HFF-Myc (cell line): ENCODE measurements at places on chromosomes 1 and 21.
A peak's percentile ranks its signal among the peaks of the same experiment; 100 is the strongest.

GRCh38 chr1:88134983-88135921 lies 548.8 kb upstream of the PKN2 start:
- no peak for DNase-seq

- no peak for DNase-seq
Measured at GRCh38 chr1:227120826-227121225, 180.7 kb downstream of the COQ8A start.

DNA sequence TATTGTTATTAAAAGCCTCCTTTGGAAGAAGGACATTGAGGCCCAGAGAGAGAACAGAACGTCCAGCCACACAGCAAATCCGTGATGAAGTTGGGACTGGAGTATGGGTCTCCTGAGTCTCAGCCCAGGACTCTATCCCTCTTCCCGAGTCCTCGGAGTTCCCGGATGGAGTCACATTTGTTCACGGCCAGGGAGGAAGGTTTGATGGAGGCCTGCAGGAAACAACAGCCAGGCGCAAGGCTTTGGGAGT lies 357 bp upstream of the TXLNA start:
- no peak for DNase-seq

DNA sequence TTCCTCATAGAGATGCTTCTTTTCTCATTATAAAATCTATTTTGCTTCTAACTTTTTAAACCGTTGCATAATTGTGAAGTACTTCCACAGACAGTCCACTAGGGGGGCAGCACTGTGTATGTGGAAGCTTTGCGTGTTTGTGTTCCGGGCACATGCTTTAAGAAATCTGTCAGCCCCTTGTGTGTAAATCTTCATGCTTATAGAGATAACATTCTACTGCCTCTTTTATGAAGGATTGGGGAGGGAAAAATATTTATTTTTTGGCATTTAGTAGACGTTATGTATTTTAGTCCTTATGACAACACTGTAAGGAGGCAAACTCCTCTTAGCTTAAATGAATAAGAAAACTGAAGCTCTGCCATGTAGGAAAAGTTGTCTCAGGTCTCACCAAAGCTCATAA lies 157.3 kb upstream of the PTGFR start:
- DNase-seq: peak; percentile 45

DNA sequence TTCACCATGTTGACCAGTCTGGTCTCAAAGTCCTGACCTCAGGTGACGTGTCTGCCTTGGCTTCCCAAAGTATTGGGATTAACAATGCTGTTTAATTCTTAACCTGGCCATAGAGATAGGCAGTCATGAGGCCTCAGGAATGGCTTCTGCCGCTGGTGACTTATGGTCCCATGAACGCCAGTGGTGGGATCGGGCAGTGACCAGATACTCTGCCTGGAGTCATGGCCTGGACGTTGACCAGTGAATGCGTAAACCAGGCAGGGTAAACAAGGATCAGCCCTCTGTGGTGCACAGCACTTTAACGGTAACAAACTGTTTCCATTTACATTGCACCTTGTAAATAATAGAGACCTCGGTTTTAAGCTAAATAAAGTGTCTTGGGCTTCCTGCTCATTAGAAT lies 23.0 kb downstream of the MTARC1 start:
- DNase-seq: no peak

DNA sequence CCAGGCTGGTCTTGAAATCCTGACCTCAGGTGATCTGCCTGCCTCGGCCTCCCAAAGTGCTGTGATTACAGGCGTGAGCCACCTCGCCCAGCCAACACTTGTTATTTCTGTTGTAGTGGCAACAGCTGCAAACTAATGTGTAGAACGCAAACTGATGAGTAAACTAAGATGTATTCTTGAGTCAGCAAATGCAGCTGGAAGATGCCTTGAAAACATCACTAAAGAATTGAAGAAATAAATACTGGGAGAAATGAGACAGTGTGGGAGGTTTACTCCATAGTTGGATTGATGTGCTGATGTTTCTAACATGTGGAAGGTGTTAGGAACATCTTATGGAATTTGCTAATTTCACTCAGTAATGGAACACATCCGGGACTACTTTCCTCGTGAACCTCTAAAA lies 61.3 kb upstream of the KCNE2 start:
- no peak for DNase-seq

DNA sequence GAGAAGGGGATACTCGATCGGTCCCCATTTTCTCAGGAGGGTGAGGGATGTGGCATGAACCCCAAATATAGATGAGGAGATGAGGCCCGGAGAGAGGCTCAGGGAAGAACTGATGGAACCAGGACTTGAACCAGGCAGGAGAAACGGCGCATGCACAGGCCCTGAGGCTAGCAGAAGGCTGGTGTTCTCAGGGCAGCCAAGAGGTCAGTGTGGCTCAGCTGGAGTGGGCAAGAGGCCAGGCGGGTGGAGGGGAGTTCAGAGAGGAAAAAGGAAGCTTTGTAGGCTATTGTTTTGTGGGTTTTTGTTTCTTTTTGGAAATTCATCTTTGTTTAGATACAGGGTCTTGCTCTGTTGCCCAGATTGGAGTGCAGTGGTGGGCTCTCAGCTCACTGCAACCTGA lies 122.0 kb downstream of the LACTBL1 start:
- no peak for DNase-seq

- DNase-seq: no peak
Measured at GRCh38 chr1:159120317-159120716, 43.8 kb upstream of the AIM2 start.

GRCh38 chr1:35809114-35810095 lies 1.6 kb downstream of the AGO4 start:
- no peak for DNase-seq

DNA sequence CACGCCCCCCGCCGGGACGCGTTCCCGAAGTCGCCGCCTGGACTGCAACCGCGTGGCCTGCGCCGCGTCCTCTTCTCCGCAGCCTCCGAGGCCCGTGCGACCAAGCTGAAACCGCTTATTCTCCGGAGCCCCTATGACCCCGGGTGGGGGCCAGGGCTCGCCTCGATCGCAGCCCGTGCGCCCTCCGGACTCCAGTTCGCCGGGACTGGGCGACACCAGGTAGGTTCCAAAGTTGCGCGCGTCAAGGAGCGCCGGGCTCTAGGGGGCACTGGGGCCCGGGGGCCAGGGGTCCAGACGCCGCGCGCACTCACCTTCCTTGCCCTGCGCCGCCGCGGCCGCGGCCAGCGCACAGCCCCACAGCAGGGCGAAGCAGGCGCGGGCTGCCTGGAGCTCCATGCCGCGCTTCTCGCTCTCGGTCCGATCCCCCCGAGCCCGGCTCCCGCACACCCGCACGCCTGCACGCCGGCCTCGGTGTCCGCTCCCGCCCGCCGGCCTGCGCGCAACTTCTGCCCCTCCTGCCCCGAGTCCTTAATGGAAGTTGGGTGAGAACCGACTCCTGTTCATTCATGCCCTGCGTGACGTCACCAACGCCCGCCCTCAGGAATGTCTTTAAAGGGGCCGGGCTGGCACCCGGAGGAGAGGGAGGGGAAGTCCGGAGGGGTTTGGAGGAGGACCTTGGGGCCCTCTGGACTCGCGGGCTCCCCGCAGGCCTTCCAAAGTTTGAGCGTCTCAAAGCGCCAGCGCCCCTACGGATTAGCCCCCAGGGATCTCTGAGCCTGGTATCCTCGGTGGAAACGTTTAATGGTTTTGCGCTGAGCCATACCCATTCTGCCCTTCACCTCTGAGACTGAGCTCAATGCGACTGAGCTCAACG lies at the start of gene EPHA2:
TSS of gene EPHA2 (minus strand) at position 533 of the 874 bp plus-strand sequence. CDS start at position 396, 137 bp downstream.
- peak; percentile 64 for DNase-seq

GRCh38 chr1:2047749-2048729 lies 2.2 kb upstream of the PRKCZ start:
- no peak for DNase-seq

DNA sequence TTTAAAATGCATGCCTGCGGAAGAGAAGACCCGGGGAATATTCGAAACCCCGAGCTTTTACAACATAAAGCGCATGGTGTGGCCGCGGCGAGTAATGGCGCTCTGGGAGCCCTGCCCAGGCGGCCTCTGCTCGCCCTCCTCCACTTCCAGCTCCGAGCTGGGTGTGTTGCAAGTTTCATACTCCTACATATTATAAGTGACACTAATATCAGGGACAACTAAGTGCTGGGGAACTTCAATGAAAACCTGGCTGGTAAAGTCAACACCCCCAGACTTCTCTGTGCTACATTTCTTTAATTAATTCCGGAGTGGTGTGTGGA lies 11.8 kb downstream of the SIM2 start:
- DNase-seq: no peak

DNA sequence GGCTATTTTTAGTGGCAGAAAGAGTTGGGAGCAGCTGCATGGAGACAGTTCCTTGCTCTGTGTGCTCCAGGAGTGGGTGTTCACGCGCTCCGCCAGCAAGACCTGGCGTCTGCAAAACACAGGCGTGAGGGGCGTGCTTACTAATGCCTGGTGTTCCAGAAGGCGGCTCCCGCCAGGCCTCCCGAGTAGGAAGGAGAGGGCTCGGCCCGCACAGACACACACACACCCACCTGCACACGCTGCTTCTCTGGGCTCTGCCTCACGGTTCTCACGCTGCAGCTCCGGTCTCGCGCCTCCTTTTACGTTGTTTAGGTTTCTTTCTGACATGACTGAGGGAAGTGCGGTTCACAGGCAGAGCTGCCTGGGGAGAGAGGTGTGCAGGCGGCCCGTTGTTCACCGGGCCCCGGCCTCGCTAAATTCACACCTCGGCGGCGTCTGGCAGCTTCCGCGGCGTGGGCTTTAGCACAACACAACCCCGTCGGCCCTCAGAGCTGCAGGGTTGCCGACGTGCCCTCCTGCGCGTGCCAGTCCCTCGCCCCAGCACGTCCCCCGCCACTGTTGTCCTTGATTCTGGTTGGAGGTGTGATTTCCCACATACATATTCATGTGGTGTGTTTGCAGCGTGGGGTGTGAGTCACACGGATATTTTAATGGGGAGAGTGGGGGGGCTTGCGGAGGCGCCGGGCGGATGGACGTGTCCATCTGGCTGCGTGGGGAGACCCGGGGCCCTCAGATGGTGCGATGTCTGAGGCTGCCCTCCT lies 77.0 kb downstream of the SKI start:
- DNase-seq: no peak

- DNase-seq: peak; percentile 55
Measured at GRCh38 chr1:115495625-115496024, 146.1 kb upstream of the VANGL1 start.

- DNase-seq: no peak
Measured at GRCh38 chr1:113857776-113858175, 13.7 kb downstream of the PTPN22 start.

GRCh38 chr1:210233495-210234328 lies 1.1 kb downstream of the SERTAD4 start:
- DNase-seq: no peak

GRCh38 chr21:28442624-28443023 lies 550.1 kb downstream of the LTN1 start:
- DNase-seq: peak; percentile 77

DNA sequence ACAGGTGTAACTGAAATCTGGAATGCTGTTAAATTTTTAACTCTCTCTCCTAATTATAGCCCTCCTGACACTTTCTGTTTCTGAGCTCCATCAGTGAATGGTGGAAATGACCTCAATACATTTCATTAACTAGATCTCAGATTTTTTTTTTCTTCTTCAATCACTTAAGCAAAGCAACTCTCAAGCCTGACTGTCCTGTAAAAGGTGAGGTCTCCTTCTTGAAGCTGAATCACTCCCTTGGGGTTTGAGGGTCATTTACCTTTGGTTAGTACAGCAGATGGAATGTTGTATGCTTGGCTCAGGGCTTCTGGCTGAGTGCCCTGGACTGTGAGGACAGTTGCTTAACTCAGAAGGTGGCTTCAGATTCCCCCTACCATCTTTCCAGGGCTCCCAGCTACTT lies 518.7 kb downstream of the PTPRC start:
- no peak for DNase-seq

- no peak for DNase-seq
Measured at GRCh38 chr1:153353226-153353947, 4.3 kb upstream of the S100A9 start.

- DNase-seq: no peak
Measured at GRCh38 chr1:108817811-108818210, 39.1 kb downstream of the AKNAD1 start.

DNA sequence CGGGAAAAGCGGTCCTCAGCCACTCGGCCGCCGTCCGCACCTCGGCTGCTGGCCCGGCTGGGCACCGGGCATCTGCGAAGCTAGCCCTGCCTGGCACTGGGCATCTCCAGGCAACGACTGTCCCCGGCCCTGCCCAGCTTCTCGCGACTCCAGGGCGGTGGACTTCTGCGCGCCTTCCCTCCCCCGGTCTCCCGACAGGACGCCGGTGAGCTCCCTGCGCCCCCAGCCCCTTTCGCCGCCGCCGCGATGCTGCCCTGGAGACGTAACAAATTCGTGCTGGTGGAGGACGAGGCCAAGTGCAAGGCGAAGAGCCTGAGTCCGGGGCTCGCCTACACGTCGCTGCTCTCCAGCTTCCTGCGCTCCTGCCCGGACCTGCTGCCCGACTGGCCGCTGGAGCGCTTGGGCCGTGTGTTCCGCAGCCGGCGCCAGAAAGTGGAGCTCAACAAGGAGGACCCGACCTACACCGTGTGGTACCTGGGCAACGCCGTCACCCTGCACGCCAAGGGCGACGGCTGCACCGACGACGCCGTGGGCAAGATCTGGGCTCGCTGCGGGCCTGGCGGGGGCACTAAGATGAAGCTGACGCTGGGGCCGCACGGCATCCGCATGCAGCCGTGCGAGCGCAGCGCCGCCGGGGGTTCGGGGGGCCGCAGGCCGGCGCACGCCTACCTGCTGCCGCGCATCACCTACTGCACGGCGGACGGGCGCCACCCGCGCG lies 514 bp downstream of the FAM43B start:
- no peak for DNase-seq

- DNase-seq: no peak
Measured at GRCh38 chr21:45073301-45074047, 906 bp upstream of the ADARB1 start.

GRCh38 chr1:202315576-202316168 lies 26.1 kb downstream of the UBE2T start:
- peak; percentile 37 for DNase-seq

DNA sequence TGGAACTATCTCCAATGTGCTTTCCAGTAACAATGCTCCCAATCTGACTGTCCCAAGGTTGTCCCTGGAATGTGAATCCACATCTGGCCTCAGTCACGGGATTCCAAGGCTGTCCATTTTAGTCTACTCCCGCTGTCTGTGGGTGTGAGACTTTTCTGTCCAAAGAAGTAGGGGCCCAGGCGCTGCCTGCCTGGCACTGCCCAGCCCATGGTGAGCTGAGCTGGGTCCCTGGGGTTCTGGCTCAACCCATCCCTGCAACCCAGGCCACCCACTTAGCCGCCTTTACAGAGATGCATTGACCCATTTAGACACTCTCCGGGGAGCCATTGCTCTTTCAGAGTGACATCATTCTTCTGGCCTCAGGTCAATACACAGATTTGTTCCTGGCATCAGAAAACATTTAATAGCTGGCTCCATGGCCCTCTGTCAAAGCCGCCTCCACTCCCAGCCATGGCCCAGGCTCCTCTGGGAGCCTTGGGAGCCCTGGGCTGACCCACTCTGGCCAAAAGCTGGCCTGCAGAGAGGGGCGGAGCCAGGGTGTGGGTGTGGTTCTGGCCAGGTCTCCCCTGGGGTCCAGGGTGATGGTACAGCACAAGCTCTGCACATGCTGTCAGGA lies 47.2 kb upstream of the PAX7 start:
- DNase-seq: no peak

- DNase-seq: no peak
Measured at GRCh38 chr1:201676197-201676596, 137.3 kb downstream of the NAV1 start.
